HS-27A (cell line): ENCODE measurements at places on chromosomes 16 and 17.

- no peak for DNase-seq
Measured at GRCh38 chr17:73347351-73347750, 35.5 kb upstream of the CDC42EP4 start.

GRCh38 chr17:63482509-63482908 lies 5.6 kb downstream of the ACE start:
- DNase-seq = no peak

- DNase-seq = no peak
Measured at GRCh38 chr16:57629516-57630406, 1.3 kb downstream of the ADGRG1 start.

GRCh38 chr17:72425133-72425793 lies 304.4 kb downstream of the SOX9 start:
- DNase-seq = no peak

DNA sequence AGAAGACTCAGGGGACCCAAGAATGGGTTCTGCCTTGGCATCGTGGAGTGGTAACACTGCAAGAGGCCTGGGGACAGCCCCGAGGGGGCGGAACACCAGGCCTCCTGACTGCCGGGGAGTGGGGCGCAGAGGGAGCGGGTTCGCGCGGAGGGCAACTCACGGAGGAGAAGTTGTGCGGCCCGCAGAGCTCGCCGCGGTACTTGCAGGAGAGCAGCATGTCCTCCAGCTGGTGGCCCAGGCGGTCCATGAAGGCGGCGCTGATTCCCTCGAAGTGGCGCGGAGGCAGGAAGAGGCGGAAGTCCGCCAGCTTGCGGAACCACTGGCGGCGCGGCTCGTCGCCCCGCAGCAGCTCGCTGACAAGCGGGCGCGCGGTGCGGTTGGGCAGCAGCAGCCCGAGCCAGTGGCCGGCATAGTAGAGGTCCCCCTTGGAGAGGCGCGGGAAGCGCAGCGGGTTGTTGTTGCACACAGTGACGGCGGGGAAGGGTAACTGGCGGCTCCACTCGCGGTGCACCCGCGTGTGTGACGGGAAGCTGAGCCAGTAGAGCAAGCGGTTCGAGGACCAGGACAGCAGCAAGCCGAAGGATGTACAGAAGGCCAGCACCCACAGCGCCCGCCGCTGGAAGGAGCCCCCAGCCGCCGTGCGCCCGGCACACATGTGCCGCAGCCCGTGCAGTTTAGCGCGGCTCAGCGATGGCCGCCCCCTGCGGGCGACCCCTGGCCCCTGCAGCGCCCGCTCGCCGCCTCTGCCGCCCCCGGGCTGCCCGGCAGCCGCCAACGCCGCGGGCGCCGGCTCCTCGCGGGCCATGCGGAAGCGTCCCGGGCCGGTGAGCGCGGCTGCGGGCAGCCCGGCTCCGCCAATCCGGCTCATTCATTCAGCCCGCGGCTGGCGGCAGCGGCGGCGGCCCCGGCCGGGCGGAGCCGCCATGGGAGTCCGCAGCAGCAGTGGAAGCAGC lies 1.6 kb downstream of the ASIC2 start:
- DNase-seq = no peak

DNA sequence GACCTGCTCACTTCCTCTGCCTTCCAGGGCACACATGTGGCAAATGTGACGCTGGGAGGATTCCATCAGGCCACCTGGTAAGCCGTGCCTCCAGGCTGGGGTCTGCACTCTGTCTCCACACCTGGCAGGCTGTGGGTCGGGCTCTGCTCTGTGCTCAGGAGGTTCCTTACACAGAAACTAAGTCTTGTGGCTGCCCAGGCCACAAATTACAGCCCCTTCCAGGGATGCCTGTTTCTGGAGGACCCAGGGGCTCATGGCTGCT lies 58.2 kb downstream of the RMI2 start:
- no peak for DNase-seq

- no peak for DNase-seq
Measured at GRCh38 chr17:59437791-59438281, 106.4 kb downstream of the YPEL2 start.

DNA sequence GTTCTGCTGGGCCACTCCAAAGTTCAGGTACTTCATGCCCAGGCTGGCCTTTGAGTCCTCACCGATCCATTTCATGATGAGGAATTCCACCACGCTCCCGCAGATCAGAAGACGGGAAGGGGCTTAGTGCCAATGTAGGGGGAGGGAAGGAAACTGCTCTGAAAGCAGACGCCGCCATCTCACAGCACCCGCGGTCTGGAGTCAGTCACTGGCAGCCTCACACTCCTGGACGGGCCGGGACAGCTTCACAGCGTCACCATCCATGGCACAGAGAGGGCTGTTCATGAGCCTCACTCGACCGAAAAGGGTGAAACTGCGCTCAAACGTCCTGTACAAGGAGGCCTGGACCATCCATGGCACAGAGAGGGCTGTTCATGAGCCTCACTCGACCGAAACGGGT lies 62.0 kb downstream of the RPH3AL start:
- no peak for DNase-seq

DNA sequence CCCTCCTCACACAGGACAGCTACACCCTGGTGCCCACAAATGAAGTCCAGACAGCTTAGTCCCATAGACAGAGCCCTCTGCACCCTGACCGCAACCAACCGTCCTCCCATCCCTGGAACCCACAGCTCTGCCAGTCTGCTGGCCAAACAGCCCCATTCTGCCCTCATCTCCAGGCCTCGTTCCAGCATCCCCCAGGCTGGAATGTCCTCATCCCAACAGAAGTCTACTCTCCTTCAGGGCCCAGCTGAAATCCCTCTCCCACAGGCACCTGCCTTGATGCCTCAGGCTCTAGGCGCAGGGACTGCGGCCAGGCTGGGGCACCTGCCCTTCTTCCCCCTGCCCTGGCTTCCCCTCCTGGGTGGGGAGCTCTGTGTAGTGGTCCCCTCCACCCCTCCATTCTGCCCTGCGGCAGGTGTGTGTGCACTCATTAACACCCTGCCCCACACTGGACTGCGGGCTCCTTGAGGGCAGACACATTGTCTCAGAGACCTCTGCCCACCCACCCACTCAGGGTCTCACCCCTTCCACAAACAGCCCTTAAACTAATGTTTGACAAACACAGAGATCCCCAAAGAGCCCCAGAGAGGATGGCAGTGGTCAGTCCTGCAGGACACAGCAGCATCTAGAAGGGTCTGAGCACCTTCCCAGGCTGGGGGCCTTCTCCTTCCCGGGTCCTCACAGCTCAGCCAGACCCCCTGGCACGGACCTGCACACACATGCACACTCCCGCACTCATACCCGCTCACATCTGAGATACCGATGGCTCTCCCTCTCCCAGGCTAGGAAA lies 820 bp downstream of the GRIN2C start:
- DNase-seq = no peak

GRCh38 chr16:85621698-85622428 lies 8.7 kb downstream of the GSE1 start:
- no peak for DNase-seq

DNA sequence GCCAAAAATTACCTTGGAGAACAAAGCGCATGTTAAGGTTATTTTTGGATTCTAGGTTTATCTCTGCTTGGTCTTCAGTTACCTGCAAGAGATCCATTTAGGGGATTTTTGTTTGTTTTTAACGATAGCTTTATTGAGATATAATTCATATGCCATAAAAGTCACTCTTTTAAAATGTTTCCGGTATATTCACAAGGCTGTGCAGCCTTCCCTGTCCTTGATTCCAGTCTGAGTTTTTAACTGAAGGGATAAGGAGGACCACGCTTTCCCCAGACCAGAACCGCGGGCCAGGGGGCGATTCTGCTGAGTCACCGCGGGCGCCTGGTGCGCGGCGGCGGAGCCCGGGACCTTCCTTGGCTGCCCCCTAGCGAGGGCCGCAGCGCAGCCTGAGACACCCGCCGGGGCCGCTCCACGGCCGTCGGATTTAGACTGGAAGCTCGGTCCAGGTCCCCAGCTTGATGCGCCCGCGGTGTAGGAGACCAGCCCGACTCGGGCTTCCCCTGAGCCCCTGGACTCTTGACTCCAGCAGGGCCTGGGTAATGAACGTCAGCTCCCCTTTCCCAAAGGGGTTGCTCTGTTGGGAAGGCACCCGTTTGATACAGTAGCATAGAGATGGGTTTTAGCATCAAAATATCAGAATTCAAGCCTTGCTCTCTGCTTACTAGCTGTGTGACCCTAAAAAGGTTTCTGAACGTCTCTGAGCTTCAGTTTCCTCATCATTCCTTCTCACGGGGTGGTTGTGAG lies 50.0 kb upstream of the STH start:
- peak; percentile 8 for DNase-seq

GRCh38 chr17:3978421-3979289 lies 14.4 kb upstream of the ATP2A3 start:
- DNase-seq = no peak

DNA sequence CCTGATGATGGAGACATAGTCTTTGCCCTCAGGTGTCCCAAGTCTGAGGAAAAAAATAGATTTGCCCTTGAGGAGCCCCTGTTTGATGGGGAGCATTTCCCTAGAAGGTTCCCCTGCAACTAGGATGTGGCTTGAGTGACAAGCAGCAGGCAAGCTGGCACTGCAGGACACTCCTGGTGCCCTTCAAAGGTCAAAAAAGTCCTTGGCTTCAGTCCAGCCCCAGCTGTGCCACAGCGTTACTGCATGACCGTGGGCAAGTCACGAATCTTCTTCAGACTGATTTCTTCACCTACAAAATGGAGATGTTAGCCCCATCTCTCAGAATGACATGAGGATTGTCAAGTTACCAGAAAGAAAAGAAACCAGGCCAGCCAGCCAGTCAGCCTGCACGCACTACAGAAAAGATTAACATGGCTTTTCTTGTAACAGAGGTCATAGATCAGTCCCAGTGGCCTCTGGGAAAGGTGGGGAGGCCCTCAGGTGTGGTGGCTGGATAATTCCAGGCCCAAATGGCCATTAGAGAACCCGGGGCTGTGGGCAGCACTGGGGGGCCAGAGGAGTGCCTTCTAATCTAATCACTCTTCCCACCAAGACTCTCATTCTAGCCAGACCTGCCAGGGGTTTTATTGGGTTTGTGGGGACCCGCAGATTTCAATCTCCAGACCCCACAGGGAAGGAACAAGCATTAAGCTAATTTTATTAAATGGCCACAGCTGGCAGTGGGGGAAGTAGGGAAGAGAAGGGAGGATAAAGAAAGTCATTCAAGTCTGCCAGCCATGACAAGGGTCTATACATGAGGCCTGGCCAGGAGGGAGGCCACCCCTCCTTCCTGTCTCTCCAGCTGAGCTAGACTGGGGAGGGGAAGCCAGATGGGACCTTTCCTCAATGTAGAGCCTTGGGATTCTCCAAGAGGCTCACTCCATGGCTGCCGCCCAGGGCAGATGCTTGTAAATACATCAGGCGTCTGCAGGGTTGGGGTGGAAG lies 9.7 kb upstream of the KIF18B start:
- DNase-seq = no peak

DNA sequence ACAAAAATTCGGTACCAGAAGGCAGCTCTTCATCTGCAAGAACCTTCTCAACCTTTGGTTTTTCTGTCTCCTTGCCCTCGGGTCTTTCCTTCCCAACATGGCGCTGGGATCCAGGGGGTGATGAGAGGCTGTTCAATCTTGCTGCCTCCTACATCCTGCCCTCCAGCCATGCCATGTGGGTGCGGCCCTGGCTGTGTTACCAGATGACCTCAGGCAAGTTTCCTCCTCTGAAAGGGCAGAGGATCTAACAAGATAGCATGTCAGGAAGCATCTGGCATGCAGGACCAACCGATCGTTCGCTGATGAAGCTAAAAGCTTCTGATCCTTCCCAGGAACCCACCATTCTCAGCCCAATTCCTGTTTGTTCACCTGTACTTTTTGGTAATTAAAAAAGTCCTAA lies 36.8 kb upstream of the BCAR1 start:
- no peak for DNase-seq

DNA sequence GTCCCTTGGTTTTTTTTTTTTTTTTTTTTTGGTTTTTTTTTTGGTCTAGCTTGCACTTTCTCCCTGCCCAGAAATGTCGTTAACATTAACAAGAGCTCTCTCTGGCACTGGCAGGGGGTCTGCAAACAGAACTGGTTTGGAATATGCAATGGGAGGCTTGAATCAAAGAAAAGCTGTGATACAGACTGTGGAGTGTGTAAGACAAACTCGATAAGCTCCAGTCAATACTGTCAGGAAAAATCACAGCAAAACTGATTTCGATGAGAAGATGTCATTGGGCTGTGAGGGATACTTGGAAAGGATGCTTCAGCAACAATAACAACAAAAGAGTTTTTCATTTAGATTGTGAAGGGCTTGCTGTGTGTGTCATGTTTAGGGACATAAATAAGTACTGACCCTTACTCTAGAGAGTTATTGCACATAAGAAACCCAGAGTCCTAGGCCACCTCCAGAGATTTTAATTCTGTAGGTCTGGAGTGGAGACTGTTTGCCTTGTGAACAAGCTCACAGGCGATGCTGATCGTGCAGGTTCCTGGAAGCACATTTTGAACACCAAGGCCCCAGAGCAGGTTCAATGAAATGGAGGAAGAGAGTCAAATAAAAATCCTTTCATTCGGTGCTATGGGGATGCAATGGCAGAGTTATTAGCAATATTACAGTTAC lies 470.7 kb upstream of the RBFOX1 start:
- no peak for DNase-seq

- DNase-seq = no peak
Measured at GRCh38 chr17:7437950-7438614, 1.2 kb upstream of the FGF11 start.
